ENCODE measurements at places on chromosomes 16 and 17. TPM values are rescaled to one million over a fixed set of nuclear protein-coding genes. Genes with fewer than 3 reads are reported as not detected.

The ZNF750 gene
- not detected for total RNA-seq

The NXN gene
- total RNA-seq, result 0.42 TPM

The CD79B gene
- total RNA-seq, result 22.2 TPM

The DLX3 gene
- 0.15 TPM for total RNA-seq

The CACNG3 gene
- not detected for total RNA-seq

The KIF19 gene
- total RNA-seq, result 0.20 TPM

The CDH5 gene
- total RNA-seq, result not detected

The NKD1 gene
- total RNA-seq, result 1.2 TPM

The IRF8 gene
- 22.0 TPM for total RNA-seq

The BBS2 gene
- total RNA-seq, result 16.2 TPM

The LITAFD gene
- not detected for total RNA-seq

The SPATA32 gene
- 0.15 TPM for total RNA-seq

The TNFRSF13B gene
- not detected for total RNA-seq

The KRT33B gene
- not detected for total RNA-seq

The TBC1D3D gene
- 1.1 TPM for total RNA-seq

The SLC5A11 gene
- total RNA-seq, result 0.20 TPM

The TP53TG3B gene
- not detected for total RNA-seq

The KRTAP2-2 gene
- total RNA-seq, result not detected

Data from CD8-positive, alpha-beta memory T cell (primary cell).